ENCODE measurements at places on chromosomes 4 and X.

DNA sequence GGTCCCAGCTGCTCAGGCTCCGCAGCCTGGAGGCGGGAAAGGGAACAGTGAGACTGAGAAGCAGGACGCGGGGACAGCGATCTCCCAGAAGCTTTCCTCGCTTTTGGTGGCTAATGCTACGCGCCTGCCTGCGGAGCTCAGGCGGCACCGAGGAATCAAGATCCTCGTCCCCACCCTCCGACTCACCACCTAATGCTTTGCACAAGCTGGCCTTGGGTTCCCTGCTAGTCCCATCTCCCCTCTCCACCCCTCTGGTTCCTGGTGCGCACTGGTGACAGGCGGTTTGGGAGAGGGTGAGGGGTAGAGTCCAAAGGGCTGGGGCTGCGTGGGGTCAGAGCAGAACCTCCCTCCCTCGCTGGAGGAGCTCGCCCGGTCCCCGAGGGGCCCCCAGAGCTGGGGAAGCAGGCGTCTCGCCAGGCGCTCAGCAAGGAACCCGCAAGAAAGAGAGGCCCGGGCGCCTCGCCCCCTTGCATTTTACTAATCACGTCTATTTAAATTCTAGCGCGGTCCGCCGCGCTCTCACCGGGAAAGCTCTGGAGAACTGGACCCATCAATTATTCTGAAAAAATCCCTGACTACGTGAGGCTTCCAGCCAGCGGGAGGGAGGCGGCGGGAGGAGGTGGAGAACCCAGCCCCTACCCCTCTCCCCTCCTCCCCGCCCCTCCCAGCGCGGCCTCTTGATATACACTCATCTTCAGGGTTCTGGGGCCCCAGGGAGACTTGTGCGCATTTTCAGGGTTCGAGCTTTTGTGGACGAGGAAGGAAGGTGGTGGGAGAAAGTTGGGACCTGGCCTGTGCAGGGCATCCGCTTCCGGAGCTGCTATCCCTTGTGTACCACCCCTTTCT, 9.1 kb downstream of the POU4F2 start:
- no peak for DNase-seq

- no peak for DNase-seq
Observed at GRCh38 chr4:148118633-148119032, 323.6 kb downstream of the NR3C2 start.

DNA sequence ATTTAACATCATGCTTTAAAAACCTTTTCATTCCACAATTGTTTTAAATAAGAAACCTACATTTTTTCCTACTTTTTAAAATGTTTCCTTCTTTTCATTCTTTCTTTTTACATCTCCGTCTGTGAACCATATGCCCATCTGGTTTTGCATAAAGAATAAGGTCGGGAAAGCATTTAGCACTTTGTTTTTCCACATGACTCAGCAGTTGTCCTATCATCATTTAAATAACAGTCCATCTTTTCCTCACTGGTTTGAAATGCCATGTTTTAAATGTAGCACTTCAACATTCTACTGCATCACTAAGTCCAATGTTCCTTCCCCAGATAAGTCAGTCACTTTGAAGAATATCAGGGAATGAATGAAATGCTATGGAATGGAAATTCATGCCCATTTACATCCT, 128.4 kb downstream of the SH3RF1 start:
- no peak for DNase-seq

DNA sequence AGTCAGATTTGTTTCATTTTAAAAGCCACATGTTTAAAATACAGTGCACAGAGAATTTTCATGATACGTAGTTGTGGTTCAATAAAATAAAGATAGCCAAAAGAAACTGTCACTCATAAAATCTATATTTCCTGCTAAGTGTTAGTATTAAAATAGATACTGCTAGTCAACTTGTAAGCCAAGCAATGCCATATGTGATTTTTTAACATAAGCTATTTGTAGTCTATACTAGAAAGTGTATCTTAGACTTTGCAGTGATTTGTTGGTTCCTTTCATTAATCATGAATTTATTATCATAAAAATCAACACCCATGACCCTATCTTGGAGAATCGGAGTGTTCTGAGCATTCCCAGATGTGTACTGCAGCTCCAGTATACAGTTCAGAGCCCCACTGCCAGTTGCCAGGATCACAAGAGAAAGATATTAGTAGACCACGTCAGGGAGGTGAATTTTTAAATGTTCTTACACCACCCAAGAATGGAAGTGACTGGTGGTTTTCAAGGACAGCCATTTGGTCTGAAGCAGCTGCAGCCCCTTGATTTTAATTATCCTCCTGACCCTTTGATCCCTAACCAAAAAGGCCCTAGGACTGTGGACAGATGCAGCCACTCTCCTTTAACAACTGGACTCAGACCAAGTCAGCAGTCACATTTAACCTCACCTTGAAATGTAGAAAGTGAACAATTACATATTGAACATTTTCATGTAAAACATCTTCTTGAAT, 163.1 kb downstream of the PALLD start:
- DNase-seq = no peak

DNA sequence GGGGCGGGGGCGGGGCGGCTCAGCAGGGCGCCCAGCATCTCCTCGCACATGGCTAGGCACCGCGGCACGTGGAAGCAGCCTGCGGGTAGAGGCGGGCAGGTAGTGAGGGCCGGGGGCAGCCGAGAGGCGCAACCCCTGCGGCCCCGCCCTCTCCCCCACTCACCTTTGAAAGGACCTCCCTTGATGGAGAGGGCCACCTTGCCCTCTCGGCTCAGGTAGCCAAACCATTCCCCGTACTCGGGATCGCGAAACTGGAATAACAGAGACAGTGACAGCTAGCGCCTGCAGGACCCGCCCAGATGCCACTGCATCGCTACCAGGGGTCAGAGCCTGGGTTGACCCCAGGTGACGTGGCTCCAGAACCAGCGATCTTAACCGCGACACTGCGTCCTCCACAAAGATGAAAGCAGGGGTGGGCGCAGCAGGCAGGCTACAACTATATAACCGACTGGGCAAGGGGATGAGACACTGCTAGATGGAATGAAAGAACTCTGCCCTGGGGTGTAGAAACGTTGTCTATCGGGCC, 552 bp upstream of the NAA10 start:
- DNase-seq = no peak

GRCh38 chr4:108116423-108117168, 52.1 kb downstream of the LEF1 start:
- no peak for DNase-seq

DNA sequence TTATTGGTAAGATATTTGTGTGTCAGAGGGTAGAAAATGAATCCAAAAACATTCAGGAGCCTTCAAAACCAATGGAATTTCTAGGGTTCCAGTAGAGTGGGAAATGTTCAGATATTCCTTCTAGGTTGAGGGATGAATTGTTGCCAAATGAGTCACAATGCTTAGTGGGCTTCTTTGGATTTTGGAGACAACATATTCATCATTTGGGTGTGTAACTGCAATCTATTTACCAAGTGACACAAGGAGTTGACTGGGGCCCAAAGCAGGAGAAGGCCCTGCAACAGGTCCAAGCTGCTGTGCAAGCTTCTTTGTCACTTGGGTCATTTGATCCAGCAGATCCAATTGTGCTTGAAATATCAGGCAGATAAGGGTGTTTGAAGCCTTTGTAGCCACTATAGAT, 551.5 kb upstream of the PITX2 start:
- DNase-seq = no peak

GRCh38 chr4:24417206-24417605, 167.1 kb downstream of the DHX15 start:
- no peak for DNase-seq

DNA sequence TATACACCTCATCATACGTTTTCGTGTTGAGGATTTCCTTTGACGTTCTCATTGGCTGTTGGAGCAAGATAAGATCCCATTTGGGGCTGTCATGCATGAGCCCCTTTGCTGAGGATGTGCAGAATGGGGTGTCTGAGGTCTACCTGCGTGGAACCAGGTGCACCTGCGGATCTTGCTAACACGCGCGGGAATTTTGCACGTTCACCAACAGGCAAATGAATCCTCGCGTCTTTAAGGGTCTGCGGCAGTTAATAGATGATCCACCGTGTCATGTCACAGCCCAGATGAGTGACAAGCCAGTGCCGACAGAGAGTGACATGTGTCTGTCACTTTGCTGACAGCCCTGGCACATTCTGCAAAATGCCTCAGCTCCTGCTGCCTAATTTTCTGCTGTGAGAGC, 56.3 kb upstream of the SHOX start:
- no peak for DNase-seq

DNA sequence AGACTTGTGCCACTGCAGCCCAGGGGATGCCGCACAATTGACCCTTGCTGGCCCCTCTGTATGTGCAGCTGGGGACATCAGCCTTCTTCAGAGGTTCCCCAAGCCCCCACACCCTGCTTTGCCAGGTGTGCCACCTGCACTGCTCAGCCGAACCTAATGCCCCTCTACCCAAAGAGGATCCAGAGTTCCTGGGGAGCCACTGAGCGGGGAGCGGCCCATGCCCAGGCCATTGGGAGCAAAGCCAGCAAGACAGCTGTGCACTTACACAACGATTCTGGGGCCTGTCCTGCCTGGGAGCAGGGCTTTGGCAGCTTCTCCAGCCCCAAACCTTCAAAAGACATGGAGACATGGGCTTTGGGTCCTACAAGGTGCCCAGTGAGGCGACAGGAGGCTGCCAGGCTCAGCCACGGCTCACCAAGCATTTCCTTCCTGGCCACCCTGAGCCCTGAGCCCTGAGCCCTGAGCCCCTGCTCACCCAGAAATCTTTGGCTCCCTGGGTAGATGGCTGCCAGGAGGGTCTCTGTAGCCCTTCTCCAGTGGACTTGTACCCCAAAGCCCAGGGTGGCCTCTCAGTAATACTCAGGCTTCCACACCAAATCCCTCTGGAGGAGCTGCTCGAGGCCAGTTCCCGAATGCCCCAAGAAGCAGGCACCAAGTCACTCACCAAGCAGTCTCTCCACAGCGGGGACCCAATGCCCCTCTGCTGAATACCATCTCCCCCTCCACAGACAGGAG, 13.0 kb downstream of the PNMA6E start:
- no peak for DNase-seq

- DNase-seq = no peak
Observed at GRCh38 chrX:40050532-40050931, 47.2 kb downstream of the BCOR start.

- DNase-seq = no peak
Observed at GRCh38 chr4:15370296-15370695, 57.5 kb upstream of the C1QTNF7 start.

- DNase-seq = no peak
Observed at GRCh38 chrX:7220121-7220520, 72.2 kb upstream of the PUDP start.

- DNase-seq = no peak
Observed at GRCh38 chr4:78325271-78326157, 226.1 kb upstream of the ANXA3 start.

- no peak for DNase-seq
Observed at GRCh38 chrX:13888284-13888683, 71.4 kb upstream of the GPM6B start.

GRCh38 chr4:26787461-26788340, 72.9 kb upstream of the STIM2 start:
- DNase-seq = peak; percentile 35

- no peak for DNase-seq
Observed at GRCh38 chr4:20723463-20723862, 23.2 kb downstream of the PACRGL start.

GRCh38 chr4:140993370-140993769, 139.9 kb downstream of the RNF150 start:
- DNase-seq = no peak

- DNase-seq = no peak
Observed at GRCh38 chrX:1587161-1587560, 4.2 kb upstream of the AKAP17A start.

DNA sequence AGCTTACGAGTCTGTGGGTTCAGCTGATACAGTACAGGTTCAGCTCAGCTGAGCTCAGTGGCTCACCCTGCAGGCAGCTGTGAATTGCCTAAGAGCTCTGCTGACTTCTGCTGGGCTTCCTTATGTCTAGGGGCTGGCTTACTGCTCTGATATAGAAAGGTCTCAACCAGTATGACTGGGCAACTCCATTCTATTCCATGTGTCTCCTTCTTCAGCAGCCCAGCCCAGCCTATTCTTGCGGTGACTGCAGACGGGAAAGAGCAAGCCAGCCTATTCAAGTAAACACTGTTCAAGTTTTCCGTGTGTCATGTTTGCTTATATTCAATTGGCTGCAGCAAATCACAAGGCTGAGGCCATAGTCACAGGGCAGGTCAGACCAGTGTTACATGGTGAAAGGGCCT, 615.4 kb upstream of the ZFP42 start:
- DNase-seq = peak; percentile 18

DNA sequence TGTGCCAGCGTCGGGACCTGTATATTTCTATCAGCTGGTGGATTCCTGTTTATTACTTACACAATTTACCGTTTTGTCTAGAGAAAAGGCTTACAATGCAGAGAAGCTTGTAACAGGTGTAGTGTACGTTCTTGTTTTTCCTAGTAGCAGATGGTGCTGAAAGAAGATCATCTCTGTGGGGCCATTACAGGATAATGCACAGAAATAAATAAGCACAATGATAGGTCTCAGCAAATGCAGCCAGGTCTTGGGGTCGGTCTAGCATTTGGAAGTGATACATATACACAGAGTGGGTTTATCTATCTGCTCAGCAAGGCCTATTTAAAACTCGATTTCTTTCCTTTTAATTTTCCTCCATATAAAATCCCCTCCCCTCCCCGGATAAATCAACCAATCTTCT, 180.9 kb upstream of the LCORL start:
- no peak for DNase-seq

- DNase-seq = no peak
Observed at GRCh38 chr4:159077702-159078495, 25.0 kb upstream of the RAPGEF2 start.

GRCh38 chr4:138838251-138838650, 177.3 kb upstream of the NOCT start:
- no peak for DNase-seq

Data from NT2/D1 (cell line).